ENCODE measurements at places on chromosomes 13 and 19.

GRCh38 chr13:79346300-79346914 lies 59.6 kb downstream of the RBM26 start:
- no peak for DNase-seq

DNA sequence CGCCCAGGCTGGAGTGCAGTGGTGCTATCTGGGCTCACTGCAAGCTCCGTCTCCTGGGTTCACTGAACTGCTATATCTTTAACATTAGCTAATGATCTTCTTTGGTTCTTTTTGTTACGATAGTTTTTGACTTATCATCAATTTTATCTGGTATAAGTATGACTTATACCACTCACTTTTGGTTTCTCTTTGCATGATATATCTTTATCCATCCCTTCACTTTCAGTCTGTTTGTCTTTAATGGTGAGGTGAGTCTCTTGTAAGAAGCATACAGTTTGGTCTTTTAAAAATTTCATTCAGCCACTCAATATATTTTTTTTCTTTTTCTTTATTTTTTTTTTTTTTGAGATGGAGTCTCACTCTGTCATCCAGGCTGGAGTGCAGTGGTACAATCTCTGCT lies 58.4 kb downstream of the ADGRE1 start:
- no peak for DNase-seq

GRCh38 chr19:15417699-15418098 lies 1.1 kb downstream of the AKAP8L start:
- no peak for DNase-seq

DNA sequence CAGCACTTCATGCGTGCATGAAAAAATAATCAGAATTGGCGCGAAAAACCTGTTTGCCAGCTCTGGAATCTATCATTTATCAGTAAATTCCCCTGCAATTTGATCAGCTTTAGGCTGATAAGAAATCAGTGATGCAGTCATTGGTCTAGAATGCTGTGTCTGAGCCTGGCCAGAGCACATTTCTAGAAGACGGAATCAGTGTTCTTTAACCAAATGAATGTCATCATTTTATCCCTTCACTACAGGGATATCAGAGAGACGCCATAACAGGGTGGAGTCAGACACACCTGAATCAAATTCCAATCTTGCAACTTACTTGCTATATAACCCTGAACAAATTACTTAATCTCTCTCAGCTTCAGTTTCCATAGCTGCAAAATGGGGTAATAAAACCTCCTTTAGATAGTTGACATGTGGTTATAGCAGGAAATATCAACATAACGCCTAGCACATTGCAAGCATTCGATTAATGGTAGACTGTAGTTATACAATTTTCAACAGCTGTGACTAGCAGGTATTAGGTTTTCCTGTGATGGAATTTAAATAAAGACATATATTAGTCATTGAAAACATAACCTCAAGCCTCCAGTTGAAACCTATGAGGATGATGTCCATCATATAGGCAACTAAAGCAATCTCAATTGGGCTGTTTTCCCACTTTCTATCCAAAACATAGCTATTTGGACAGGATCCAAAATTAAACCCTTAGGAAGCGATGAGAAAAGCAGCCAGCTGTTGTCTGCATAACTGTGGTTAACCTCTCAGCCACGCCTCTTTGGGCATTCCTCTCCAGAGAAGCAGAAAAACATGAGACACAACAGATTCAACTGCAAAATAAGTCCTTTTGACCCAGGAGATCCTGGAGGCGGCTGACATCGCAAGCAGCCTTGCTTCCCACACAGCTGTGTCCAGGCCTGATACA lies 51.6 kb upstream of the UBL3 start:
- DNase-seq: no peak

- DNase-seq: no peak
Measured at GRCh38 chr13:112974125-112974524, 5.1 kb downstream of the MCF2L start.

Data from progenitor cell of endocrine pancreas (in vitro differentiated cells).